CD4-positive, CD25-positive, alpha-beta regulatory T cell (primary cell): ENCODE measurements at places on chromosomes 12 and 14. TPM values are rescaled to one million over a fixed set of nuclear protein-coding genes. Genes with fewer than 3 reads are reported as not detected.

The TSPAN19 gene
- not detected for total RNA-seq

The KLRC2 gene
- total RNA-seq, result not detected

The YARS2 gene
- total RNA-seq, result 15.9 TPM

The FLRT2 gene
- total RNA-seq, result not detected

The CACNA1C gene
- 0.07 TPM for total RNA-seq

The SERPINA9 gene
- total RNA-seq, result not detected

The RTL1 gene
- total RNA-seq, result not detected

The YLPM1 gene
- 93.2 TPM for total RNA-seq

The CLEC12A gene
- total RNA-seq, result not detected
